ENCODE measurements at places on chromosomes 11 and 22.
A peak's percentile ranks its signal among the peaks of the same experiment; 100 is the strongest.

GRCh38 chr11:16893456-16894066 lies 120.7 kb downstream of the PLEKHA7 start:
- DNase-seq: no peak

GRCh38 chr22:47044722-47045535 lies 282.5 kb downstream of the TBC1D22A start:
- peak; percentile 22 for DNase-seq

DNA sequence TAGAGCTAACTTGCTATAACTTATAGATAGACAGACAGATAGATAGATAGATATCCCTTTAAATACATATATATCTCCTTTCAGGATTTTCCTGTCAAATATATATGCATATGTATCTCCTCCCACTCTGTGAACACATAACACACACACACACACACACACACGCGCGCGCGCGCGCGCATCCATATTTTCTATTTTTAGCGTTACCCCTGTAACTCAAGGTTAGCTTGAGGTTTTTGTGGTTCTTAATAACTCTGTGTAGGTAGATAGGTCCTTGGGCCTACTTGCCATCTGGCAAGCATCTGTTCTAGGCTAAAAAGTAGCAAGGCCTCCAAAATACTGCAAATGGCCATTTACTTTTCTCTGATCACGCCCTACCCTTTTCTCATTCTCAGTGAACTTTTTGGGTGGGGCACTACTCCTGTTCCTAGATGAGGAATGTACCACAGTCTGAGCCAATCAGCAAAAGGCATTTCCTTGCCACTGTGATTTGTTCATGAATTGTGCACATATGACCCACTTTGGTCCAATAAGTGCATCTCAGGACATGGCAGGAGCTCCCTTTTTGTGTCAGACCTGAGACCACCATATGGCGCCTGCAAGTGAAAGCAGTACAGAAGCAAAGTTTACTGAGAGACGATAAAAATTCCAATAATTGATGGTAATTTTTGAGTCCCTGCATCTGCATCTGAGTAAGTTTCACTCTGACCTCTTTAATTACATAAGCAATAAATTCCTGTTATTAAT lies 740.5 kb upstream of the API5 start:
- no peak for DNase-seq

GRCh38 chr11:68683121-68683520 lies 1.2 kb upstream of the GAL start:
- DNase-seq: no peak

- DNase-seq: no peak
These were observed 45.5 kb upstream of the POU2AF2 start for GRCh38 chr11:111200010-111200534.

GRCh38 chr22:36379593-36380361 lies 8.0 kb downstream of the MYH9 start:
- DNase-seq: no peak

DNA sequence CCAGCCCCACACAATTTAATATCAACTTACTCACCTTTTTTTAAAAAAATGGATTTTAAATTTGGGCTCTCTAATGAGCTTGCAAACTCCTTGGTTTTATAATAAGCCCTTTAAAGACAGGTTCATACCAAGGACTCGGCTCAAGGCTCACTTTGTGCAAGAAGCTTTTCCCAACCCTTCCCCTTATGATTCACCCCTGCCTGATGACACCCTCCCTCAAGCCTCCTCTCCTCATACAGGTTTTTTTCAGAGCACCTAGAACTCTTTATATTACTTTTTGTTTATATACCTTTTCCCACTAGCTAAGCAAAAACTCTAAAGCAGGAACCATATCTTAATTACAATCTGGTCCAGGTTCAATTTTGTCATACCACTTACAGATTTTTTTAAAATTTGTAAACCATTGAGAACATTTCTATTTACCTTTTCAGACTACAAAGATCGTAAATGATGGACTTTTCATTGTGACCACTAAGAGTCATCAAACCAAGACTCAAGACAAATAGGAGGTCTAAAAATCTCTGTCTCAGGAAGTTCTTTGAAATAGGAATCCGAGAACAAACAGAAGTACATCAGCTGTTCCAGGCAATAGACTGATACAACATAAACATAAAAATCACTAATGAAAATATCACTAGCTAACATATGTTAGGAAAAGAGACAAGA lies 13.1 kb upstream of the EXPH5 start:
- DNase-seq: no peak

DNA sequence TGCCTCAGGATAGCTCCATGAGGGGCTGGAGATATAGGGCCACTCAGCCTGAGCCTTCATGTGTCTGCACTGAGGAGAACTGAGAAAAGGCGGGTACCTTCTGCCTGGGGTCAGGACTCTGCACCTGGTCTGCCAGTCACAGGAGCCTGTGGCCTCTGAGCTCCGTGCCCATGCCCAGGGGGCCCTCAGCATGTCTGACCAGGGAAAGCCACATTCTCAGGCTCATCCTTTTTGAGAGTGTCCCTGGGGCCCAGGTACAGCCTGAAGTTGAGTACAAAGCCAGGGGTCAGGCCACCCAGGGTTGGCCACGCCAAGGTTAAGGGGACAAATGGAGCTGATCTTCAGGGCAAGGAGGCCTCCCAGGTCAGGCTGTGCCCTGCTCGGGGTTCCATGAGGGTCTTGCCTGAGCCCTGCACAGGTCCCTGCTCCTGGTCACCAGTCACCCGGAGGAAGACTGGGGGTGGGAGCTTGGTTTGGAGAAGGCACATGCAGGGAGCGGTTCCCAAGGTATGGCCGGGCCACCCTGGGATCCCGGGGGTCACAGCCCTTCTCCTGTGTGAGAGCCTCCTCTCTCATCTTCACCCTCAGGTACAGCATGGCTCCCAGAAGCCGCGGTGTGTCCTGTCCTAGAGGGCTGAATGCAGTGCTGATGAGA lies 6.0 kb downstream of the DENND6B start:
- DNase-seq: no peak

DNA sequence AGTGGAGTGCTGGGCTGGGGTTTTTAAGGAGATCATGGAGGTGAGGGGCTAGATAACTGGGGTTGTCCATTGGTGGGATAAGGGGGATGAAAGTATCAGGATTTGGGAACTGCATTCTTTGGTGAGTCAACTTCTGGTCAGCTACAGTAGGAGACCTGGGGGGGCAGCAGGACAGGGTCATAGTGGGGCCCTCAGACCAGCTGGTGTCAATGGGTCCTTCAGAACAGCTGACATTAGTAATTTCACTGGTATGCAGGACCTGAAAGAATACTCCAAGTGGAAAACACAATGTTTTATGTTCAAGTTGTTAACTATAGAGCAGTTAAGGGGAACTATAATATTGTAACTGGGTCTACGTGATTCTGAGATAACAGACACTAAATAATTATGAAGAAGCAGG lies 2.8 kb upstream of the TTC12 start:
- no peak for DNase-seq

- no peak for DNase-seq
These were observed 7.2 kb downstream of the ELFN2 start for GRCh38 chr22:37419969-37420685.

Data from Caki2 (cell line).